ENCODE measurements at places on chromosomes 3 and 15.

DNA sequence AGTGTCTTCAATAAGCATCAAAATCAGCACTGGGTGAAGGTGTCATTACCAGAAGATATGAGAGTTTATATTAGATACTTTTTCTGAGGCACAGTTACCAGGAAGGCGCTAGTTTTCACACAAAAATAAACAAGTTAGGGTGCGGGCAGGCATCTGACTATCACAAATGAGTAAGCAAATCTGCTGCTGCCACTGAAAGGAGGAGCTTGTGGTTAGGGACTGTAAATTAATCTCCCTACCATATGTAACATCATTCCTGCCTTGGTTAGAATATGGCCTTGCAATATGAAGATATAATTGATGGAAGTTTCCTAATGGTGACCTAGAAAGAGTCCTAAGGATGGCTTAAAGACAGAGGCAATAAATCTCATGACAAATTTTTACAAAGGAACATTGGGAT is 19.5 kb upstream of the EID1 start:
- DNase-seq: no peak

- no peak for DNase-seq
Observed at GRCh38 chr15:29008846-29009245, 123.1 kb downstream of the APBA2 start.

GRCh38 chr3:178300441-178300959 is 235.7 kb upstream of the KCNMB2 start:
- DNase-seq: no peak

DNA sequence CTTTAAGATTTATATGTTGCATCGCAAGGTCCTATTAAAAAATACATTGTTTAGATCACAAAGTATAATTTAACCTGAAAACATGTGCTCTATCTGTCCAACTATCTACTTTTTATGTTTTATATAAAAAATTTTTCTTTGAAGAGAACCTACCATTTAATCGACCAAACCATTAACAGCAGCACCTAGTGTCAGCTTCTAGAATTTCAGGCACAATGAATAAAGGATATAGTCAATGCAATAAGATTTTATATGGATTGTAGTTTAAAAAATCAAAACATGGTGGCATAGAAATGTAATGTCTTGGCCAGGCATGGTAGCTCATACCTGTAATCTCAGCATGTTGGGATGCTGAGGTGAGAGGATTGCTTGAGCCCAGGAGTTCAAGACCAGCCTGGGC is 313.7 kb downstream of the GAP43 start:
- no peak for DNase-seq

DNA sequence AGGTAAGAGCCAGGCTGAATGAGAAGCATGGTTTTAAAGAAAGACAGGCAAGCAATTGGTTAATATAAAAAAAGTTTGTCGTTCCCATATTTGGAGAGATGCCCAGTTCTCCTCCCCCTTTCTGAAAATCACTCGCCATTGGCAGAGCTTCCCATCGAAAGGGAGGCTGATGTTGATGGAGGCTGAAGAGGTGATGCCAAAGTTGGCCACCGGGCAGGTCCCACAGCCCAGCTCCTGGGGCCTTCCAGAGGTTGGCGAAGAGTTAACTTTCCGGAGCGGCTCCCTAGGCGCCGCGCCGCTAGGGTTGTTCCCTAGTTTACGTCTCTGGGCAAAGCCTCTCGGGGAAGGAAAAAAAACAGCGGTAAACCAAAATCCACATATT is 793 bp downstream of the PCOLCE2 start:
- peak; percentile 51 for DNase-seq

All from neuronal stem cell (in vitro differentiated cells).